ENCODE measurements at places on chromosomes 2 and 18.

GRCh38 chr2:201116115-201116958 lies at the start of gene CFLAR:
Gene CFLAR (plus strand): TSS chr2:201116164. CDS start chr2:201129866, 13,702 bp downstream.
- DNase-seq: peak; percentile 84

DNA sequence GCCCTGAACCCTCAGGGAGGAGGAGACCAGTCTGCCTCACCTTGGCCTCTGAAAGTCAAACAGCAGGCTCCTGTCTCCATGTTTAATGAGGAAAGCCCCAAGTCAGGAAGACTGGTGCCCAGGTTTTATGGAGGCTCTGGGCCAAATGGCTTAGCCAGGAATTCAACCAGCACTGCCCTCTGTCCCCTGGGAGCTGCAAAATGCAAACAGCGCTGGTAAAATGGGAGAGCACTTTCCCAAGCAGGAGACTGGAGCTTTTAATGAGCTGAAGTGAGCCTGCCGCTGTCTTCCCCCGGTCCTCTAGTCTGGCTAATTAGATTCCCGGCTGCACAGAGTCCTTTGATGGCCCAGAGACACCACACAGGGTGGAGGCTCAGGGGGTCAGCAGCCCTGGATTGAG lies 276.0 kb upstream of the TRIB2 start:
- DNase-seq: no peak

GRCh38 chr18:22427822-22428549 lies 10.3 kb upstream of the CTAGE1 start:
- DNase-seq: no peak

DNA sequence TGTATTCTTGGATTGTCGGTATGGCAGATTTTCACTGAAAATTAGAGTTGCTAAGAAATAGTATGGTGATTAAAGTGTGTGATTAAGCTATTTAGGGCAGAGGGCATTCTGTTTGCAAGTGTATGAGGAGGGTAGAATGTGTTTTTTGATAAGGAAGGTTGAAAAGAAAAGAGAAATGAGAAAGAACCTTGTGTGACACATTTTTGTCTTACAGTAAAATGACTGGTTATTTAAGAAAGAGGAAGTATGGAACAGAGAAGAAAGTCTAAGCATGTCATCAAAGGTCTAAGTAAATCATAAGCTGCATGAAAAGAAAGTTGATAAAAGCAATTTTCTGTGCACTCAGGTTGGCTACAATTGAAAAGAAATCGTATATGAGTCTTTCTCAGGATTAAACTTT lies 5.2 kb upstream of the RSAD2 start:
- DNase-seq: no peak

GRCh38 chr2:100404411-100404810 lies 13.1 kb downstream of the CHST10 start:
- no peak for DNase-seq

GRCh38 chr2:70797506-70797905 lies 7.1 kb upstream of the FIGLA start:
- DNase-seq: no peak

DNA sequence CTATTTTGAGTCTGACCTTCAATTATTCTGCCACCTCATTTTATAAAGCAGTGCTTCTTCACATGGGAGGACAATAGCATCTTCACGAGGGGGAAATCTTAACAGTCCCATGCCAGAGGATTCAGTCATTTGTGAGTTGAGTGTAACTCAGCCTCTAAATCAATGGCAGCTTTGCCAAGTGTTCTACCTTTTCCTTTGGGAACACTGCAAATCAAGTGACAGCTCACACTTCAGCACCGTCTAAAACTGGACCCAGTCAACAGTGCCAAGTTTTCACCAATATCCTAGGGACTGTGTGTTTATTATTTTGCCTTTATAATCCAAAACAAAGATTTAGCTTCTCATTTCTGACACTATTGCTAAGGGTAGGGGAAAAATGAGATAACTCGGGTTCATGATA lies 133.6 kb downstream of the FIGN start:
- no peak for DNase-seq

- no peak for DNase-seq
Observed at GRCh38 chr2:196290569-196290968, 119.2 kb upstream of the STK17B start.

GRCh38 chr2:14535156-14535555 lies 97.4 kb upstream of the LRATD1 start:
- no peak for DNase-seq

DNA sequence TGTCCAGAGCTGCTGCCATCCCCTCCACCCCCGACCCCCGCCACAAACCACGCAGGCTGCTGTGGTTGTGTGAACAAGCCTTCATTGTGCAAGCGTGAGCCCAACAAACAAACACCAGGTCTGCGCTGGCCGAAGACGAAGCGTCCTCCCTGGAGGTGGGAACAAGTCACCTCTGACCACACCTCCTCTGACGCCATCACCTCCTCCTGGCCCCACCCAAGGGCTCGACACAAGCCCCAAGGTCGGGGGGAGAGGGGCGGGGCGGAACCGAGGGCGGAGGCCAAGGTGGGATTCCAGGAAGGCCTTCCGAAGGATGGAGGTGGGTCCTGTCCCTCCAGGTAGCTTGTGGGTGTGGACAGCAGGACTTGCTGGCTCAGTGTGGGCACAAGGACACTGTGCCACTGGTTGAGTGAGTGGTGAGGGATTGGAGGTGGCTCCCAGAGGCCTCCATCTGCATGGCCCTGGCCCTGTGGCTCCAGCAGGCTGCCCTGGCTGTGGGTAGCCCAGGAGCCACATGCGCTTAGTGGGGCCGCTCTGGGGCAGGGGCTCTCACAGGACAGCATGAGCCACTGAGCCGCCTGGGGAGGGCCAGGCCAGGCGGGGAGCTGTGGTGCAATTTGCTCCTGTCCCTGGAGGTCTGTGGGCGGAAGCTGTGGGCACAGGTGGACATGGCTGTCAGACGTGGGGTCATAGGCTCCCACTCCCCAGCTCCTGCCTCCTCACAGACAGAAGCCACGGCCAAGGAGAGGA lies 7.4 kb upstream of the GPR17 start:
- DNase-seq: no peak

DNA sequence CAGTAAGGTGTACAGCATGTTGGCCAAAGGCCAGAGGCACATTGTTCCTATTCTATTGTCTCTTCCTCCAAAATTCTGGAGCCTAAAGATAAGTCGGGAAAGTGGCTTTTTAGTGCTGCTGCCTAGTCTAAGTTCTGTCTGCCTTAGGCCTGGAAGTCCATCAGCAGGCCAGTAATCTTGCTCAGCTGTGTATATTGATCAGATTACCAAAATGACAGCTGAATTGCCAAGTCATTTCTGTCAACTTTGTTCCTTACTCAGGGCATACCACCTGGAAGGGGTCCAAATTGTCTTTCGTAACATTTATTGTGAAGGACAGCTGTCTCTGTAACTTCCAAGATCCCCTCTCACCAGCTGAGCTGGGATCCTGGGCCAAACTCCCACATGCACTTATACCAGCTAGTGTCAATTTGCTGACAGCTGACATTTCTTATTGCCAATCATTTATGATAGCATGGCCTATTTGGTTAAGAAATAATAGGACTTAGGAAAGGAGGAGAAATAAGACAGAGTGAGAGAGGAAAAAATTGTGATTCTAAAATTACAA lies 116.8 kb upstream of the FSHR start:
- no peak for DNase-seq
